NCI-H2081 treated with DMSO at 0.1 percent for 48 hours (cell line): ENCODE measurements at places on chromosomes 3 and 15.

DNA sequence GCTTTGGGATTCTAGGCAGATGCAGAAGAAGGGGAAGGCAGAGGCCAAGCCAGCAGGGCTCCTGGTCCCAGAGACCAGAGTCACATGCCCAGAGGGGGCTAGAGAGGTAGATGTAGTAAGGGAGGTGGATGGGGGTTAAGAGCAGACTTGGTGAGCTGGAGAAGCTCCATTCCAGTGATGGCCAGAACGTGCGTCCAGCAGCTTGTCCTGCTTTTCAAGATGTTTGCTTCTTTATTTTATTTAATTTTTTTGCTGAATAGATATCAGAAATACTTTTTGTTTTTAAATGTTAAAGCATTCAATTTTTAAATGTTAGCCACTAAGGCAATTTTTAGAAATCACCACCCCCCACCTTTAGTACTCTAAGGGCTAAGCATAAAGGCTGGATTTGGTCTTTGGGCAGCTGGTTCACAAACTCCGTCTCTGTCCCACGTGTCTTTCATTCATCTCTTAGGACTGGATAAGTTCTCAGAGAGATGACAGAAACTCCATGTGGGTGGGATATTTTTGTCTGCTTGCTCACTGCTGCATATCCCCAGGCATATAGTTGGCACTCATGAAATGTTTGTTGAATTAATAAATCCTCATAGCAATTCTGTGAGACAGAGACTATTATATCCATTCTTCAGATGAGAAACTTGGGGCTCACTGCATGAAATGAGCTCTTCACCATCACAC, 6.7 kb downstream of the COLQ start:
- DNase-seq = no peak

DNA sequence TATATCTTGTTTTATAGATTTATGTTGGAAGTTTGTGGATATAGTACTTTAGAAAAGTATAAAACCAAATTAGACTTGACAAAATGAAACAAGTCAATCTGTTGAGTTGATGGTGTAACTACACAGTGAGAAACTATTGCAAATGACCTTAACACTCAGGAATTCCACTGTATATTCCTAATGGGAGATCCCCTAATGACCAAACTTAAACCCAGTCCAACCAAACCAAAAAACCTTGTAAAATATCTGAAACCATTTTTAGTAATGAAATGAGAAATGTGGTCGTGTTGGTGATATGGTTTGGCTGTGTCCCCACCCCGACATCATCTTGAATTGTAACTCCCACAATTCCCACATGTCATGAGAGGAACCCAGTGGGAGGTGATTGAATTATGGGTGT, 31.9 kb upstream of the ATP13A3 start:
- no peak for DNase-seq

DNA sequence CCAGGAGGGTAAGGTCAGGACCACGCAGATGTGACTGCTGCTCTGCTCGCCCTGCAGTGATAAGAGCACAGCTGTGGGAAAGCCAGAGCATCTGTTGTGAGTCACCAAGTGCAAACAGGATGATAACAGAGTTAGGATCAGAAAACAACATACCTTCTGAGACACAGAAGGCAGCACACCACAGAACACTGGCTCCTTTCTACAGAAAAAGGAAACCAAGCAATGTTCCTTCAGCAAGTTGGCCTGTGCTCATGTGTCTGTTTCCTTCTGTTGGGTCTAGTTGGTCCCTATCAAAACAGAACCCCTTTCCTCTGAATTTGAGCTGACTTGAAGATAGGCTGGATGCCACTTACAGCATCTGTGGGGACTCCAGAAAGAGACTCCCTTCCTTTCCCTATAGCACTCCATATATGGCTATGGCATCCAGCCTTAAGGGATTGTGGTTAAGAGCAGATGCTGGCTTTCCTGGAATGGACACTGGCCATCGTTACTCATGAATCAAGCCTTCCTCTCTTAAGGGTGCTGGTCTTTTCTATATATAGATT, 440.7 kb upstream of the THBS1 start:
- no peak for DNase-seq

DNA sequence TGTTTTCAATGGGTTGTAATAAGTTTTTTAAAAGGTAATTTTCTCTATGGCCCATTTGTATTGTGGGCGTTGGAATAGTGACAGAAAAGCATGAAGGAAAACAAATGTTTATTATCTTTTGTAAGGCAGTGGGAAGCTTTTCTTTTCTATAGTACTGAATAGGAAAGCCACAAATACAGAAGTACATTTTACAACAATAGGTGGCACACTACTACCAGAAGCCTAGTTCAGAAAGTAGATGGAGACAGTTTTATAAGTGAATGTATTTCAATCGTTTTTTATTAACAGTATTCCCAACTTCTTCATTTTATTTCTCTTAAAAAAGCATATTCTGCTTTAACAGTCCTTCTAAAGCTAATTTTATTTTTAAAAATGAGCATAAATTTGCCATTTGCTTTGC, 296.7 kb downstream of the PTPRG start:
- DNase-seq = peak; percentile 20
